Activated CD4-positive, alpha-beta T cell treated with anti-CD3 and anti-CD28 coated beads, Interleukin-2, amount 10 ng/mL, durations not matched to agents 24 days and 14 days (primary cell): ENCODE measurements at places on chromosomes 1 and 21. TPM values are rescaled to one million over a fixed set of nuclear protein-coding genes. Genes with fewer than 3 reads are reported as not detected.
A peak's percentile ranks its signal among the peaks of the same experiment; 100 is the strongest.

DNA sequence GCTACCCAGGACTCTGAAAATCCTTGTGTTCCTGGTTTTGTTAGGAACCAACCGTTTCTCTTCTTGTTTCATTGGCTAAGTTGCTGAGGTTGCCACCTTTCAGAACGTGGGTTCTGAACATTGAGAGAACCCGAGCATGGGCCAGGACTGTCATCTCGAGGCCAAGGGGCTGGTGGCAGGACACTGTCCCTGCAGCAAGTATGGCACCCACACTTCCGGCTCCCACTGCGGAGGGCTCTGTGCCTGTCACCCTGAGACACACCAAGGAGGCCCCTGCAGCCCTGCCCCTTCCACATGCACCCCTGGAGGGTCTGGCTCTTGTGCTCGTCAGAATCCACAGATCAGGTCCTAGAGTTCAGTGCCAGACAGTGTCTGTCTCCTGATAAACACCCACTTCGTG is 39.1 kb upstream of the LRRC3 start:
- DNase-seq, result no peak
- no peak overlapping the region for H3K27ac ChIP-seq
- no peak overlapping the region for H3K4me3 ChIP-seq
- peaks cover 33% of the 10 kb centered on the region for H3K36me3 ChIP-seq

- H3K4me1 ChIP-seq, result peaks cover 41% of the 10 kb centered on the region
- peaks cover 41% of the 10 kb centered on the region for H3K27me3 ChIP-seq
- no peak overlapping the region for H3K27ac ChIP-seq
- DNase-seq, result peak; percentile 86
- no peaks in the 10 kb centered on the region for H3K36me3 ChIP-seq
Observed at GRCh38 chr1:200888349-200888838, 6.3 kb upstream of the INAVA start.

DNA sequence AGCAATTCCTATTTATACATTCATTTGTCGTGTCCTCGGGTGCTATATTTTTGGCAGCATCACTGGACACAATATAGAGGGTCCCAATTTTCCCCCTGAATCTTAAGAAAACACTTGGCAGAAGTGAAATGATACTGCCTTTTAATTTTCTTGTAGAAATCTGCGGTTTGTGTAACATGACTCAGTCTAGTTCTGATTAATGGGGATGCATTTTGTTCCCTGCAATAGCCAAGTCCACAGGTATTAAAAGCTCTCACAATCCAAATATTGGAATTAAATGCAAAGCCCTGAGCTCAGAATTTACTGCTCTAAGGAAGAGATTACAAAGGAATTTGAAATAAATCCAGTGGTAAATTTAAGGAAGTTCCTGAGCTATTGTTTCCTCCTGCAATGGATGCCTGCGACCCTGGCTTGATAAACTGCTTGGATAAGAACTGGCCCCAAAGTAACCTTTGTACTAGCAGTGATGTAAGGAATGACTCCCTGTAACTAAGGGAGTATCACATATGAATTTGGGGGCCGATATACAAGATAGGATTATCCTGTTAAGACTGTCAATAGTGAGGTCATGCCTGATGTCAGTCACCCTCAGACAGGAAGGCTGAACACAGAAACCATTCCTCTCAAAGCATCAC is 349.7 kb upstream of the C1orf87 start:
- H3K36me3 ChIP-seq, result no peaks in the 10 kb centered on the region
- DNase-seq, result no peak
- no peak overlapping the region for H3K4me3 ChIP-seq
- H3K4me1 ChIP-seq, result no peaks in the 10 kb centered on the region
- no peaks in the 10 kb centered on the region for H3K27me3 ChIP-seq
- H3K27ac ChIP-seq, result no peak overlapping the region

GRCh38 chr1:52602856-52603600 is 857 bp downstream of the GPX7 start:
- H3K36me3 ChIP-seq, result peaks cover 33% of the 10 kb centered on the region
- DNase-seq, result peak; percentile 73
- peak overlapping the region; percentile 84 for H3K4me3 ChIP-seq
- H3K27me3 ChIP-seq, result no peaks in the 10 kb centered on the region

GRCh38 chr1:159898527-159898926 is 1.4 kb downstream of the CFAP45 start:
- no peak overlapping the region for H3K4me3 ChIP-seq
- H3K27me3 ChIP-seq, result peaks cover 27% of the 10 kb centered on the region
- peaks cover 4% of the 10 kb centered on the region for H3K4me1 ChIP-seq
- DNase-seq, result no peak

DNA sequence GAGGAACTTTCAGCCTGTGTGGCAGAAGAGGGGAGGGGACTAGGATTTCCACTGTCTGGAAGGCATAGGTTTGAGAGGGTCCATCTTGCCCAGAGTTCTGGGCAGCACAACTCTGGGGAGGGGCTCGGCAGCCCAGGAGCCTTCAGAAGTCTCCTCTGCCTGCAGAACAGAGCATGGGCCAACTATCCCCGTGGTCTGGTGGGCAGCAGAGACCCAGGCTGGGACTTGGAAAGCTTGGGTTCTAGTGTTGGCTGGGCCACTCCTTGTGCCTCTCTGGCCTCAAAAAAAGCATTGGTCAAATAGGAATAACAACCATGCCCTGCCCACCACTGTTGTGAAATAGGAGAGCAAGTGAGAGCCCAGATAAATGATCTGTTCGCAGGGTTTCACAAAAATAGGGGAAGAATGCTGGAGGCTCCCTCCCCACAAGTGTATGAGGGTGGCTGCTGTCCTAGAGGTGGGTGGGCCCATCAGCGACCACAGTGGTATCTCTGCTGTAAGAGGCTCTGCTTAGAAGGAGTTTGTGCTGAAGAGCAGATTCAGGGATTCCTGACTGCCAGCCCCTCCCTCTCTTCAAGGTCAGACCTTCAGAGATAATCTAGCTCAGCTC is 8.9 kb downstream of the EPHA10 start:
- DNase-seq, result no peak
- H3K4me3 ChIP-seq, result no peak overlapping the region
- no peak overlapping the region for H3K27ac ChIP-seq
- peaks cover 15% of the 10 kb centered on the region for H3K4me1 ChIP-seq
- peaks cover 29% of the 10 kb centered on the region for H3K27me3 ChIP-seq
- no peaks in the 10 kb centered on the region for H3K36me3 ChIP-seq

DNA sequence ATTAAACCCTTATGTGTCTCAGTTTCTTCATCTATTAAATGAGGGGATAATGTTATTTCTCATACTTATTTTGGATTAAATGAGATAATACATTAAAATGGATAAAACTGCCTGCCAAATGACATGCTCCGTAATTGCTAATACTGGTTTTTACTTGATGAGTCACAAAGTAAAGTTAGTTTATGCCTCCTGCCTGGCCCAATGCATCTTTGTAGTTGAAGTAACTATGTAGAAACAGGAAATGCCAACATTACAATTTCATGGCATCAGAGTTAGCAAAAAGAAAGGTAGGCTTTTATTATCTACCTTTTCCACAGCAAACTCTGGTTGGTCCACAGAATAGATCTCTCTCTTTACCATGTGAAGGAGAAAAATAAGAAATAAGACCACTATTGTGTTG is 214.5 kb downstream of the TBX15 start:
- no peaks in the 10 kb centered on the region for H3K27me3 ChIP-seq
- DNase-seq, result no peak
- no peaks in the 10 kb centered on the region for H3K36me3 ChIP-seq
- H3K27ac ChIP-seq, result no peak overlapping the region

- no peak overlapping the region for H3K27ac ChIP-seq
- H3K4me3 ChIP-seq, result no peak overlapping the region
- no peak for DNase-seq
- no peaks in the 10 kb centered on the region for H3K36me3 ChIP-seq
- H3K27me3 ChIP-seq, result no peaks in the 10 kb centered on the region
Observed at GRCh38 chr1:232445361-232446106, 184.4 kb downstream of the SIPA1L2 start.

GRCh38 chr1:27885114-27885528 is 12.8 kb downstream of the THEMIS2 start:
- H3K36me3 ChIP-seq, result peaks cover 64% of the 10 kb centered on the region
- no peak overlapping the region for H3K4me3 ChIP-seq
- no peak overlapping the region for H3K27ac ChIP-seq
- H3K27me3 ChIP-seq, result no peaks in the 10 kb centered on the region

DNA sequence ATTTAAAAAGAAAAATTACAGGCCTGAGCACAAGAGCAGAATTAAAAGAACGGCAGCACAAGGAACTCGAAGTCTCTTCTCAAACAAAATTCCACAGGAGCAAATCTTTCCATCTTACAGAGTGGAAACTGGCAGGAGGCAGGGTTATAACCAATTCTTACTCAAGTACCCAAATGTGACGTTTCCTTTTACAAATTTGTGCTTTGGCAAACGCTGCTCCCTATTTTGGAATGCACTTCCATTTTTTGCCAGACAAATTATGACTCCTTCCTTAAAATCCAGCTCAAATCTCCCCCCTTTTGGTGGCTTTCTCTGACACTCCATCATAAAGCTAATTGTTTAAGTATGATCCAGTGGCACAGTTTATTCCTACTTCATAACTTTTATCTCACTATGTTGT is 7.8 kb downstream of the ERI3 start:
- peaks cover 2% of the 10 kb centered on the region for H3K4me1 ChIP-seq
- H3K27ac ChIP-seq, result no peak overlapping the region
- H3K36me3 ChIP-seq, result peaks cover 3% of the 10 kb centered on the region
- H3K4me3 ChIP-seq, result no peak overlapping the region
- no peak for DNase-seq
- H3K27me3 ChIP-seq, result no peaks in the 10 kb centered on the region

GRCh38 chr1:62800825-62801306 is 16.9 kb downstream of the ATG4C start:
- no peaks in the 10 kb centered on the region for H3K27me3 ChIP-seq
- peaks cover 13% of the 10 kb centered on the region for H3K4me1 ChIP-seq
- H3K4me3 ChIP-seq, result no peak overlapping the region
- peaks cover 1% of the 10 kb centered on the region for H3K36me3 ChIP-seq

DNA sequence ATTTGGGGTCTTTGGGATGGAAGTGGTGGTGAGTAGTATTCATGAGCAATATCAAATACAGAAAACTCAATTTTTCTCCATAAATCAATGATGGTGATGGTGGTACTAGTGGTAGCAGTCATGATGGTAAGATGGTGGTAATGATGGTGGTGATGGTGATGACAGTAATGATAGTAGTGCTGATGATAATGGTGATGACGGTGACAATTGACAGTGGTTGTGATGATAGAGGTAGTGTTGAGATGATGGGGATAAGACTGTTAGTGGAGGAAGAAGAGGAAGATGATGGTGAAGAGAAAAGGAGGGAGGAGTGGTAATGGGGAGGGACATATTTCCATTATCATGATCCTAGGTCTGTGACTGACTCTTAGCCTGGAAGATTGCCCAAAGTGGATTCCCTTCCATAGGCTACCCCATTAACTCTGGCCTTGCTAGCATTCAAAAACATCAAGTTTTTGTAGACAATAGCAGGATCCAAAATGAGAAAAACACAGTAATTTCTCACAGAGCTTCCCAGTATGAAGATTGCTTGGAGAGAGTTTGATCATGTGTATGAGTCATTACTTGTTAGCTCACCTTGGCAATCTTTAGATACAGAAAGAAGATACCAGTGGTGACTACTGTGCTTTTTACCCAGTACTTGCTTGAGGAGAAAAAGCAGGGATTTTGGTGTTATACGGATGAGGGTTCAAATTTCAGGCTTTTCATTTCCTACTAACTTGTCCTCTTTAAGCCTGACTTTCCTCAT is 93.9 kb downstream of the ATP1A1 start:
- H3K27ac ChIP-seq, result no peak overlapping the region
- H3K4me3 ChIP-seq, result no peak overlapping the region
- peaks cover 25% of the 10 kb centered on the region for H3K27me3 ChIP-seq

GRCh38 chr1:23742670-23743286 is 493 bp upstream of the ELOA start:
- H3K27me3 ChIP-seq, result no peaks in the 10 kb centered on the region
- peaks cover 33% of the 10 kb centered on the region for H3K4me1 ChIP-seq
- peak overlapping the region; percentile 91 for H3K4me3 ChIP-seq
- no peak for DNase-seq
- H3K36me3 ChIP-seq, result peaks cover 22% of the 10 kb centered on the region

Gene CNIH3
- 1.1 TPM in 2 replicates for total RNA-seq

Gene CDK18
- 0.23 and 1.2 TPM in 2 replicates for total RNA-seq

Gene SH2D2A
- total RNA-seq, result 277 and 282 TPM in 2 replicates

Gene PADI2
- total RNA-seq, result 0.07 TPM in 1 of 2 replicates, not detected in the other

Gene NR1I3
- not detected in 2 replicates for total RNA-seq
